Activated naive CD8-positive, alpha-beta T cell treated with anti-CD3 and anti-CD28 coated beads, Interleukin-2, amount 50 U/mL, for 24 hours (primary cell): ENCODE measurements at places on chromosomes 12 and 14.

DNA sequence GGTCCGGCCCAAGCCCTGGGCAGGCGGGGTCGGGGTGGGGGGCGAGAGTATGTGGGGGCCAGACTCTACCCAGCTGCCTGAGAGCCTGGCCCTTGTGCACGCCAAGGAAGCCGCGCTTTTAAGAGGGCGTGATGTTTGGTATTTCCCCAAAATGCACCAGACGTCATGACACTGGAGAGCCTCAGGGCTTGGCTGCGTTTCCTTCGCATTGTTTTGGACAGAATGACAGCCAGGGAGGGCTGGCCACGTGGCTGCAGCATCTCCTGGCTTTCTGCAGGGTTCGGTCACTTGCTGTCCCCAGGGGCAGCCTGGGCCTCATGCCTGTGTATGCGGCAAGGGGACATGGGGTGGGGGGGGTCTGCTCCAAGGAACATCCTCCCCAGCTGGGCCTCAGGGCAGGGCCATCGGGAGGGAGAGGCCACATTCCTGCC lies 16.1 kb upstream of the NUDT14 start:
- DNase-seq: no peak

- no peak for DNase-seq
Observed at GRCh38 chr12:65787056-65787865, 37.0 kb upstream of the HMGA2 start.

DNA sequence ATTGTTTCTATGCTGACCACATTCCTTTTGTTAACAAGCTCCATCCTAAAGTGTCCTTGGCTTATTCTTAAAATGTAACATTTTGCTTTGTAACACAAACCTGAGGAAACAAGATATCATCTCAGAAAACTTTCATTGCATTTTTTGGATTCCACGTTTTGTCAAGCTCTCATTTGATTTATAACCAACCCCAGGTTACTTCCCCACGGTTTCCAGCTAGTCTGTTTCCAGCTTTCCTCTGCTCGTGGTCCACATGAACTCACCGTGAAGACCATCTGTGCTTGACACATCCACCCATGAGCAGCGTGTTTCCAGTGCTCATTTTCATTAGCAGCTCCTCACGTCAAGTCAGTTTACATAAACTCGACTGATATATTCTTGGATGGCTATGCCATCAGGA lies 6.4 kb upstream of the NKX2-8 start:
- no peak for DNase-seq

DNA sequence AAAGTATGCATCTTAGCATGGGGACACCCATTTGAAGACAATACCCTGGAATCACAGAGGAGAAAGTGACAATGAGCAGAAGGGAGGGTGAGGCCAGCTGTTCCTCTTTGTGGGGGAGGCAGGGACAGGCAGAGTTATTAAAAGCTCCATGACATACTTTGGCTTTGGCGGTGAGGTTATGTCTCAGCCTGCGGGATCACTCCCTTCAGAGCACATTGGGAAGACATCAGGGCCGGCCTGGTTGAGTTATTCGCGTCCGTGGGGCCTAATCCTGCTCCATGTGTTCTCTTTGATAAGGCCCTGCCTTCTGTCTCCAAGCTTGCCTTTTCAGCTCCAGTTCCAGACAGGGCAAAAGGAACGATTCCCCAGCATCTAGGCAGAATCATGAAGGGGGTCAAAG lies 98.8 kb upstream of the NTF3 start:
- DNase-seq: no peak

DNA sequence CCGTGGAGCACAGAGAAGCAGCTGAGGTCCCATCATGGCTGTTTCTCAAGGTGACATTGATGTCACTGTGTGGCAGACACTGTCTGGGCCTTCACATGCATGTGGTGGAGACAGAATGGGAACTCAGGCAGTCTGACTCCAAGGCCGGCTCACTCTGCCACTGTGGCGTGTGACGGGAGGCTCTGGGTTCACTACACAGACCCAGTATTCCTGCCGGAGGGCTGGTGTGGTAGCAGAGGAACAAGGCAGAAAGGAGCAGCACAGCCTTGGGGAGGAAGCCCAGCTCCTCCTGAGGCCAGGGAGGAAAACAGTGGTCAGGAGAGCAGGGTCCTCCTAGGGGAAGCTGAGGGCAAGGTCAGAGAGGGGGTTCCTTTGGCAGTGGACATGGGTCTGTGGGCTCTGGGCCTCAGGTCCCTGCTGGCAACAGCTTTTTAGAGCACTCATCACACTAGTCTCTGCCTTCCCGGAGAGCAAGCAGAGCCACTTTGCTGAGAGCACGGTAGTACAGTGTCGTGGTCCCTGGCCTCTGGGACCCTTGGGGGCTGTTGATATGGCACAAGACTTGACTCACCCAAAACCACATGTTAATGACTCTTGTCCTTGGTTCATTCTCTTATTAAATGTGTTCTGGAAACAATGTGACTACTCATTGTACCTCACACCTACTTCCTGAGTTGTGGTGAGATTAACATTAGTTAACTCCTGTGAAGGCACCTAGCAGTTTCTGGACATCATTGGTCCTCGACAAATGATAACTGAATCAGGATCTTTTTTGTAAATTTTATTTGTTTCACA lies 21.3 kb downstream of the DCAF4 start:
- DNase-seq: peak; percentile 16

- DNase-seq: no peak
Observed at GRCh38 chr14:68000511-68000910, 180.9 kb downstream of the RAD51B start.

DNA sequence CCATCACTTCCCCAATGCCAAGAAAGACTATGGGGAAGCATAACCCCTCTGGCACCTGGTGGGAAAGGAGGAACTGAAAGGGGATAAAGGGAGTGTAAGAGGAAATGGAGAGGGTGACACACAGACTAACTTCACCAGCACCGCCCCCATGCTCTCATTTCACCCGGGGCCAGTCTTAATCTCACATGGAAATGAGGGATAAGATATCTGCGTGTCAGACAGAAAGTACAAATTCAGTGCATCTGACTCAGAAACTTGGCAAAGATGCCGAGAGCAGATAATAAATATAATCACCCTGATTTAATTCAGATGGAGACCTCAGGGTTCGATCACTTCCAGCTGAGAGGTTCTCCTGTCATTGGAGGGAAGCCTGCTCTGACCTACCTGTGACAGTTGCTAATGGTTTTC lies 191.6 kb downstream of the DUSP6 start:
- peak; percentile 44 for DNase-seq

GRCh38 chr14:50773632-50774541 lies 57.1 kb downstream of the NIN start:
- DNase-seq: peak; percentile 43

DNA sequence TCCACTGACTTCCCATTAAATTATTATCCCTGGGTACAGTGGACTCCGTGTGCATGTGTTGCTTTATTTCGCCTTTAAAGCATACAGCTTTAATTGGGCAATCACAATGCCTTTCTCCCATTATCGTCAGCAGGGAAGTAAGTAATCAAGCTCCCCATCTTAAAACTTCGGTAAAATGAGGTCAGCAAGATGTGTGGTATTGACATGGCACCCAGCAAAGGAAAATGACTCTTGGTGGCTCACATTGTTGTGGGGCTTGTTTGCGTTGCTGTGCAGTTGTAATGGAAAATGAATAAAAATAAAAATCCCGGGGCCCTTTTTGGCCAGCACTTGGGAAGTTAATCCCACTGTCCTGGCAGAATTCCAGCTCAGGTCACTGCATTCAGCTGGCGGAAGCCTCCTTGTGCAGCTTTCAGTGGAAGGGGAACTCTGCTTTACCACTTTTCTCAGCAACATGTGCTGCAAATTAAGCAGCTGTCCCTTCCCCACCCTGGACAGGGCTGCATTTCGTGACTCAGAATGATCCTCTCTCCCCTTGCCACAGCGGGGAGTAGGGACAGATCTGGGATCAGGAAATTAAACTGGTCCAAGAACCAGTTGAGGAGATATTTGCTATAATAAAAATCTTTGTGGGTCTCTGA lies 13.9 kb upstream of the ATP2A2 start:
- no peak for DNase-seq

GRCh38 chr14:85752175-85752574 lies 222.2 kb downstream of the FLRT2 start:
- no peak for DNase-seq

- no peak for DNase-seq
Observed at GRCh38 chr12:94229902-94230301, 81.5 kb downstream of the PLXNC1 start.

DNA sequence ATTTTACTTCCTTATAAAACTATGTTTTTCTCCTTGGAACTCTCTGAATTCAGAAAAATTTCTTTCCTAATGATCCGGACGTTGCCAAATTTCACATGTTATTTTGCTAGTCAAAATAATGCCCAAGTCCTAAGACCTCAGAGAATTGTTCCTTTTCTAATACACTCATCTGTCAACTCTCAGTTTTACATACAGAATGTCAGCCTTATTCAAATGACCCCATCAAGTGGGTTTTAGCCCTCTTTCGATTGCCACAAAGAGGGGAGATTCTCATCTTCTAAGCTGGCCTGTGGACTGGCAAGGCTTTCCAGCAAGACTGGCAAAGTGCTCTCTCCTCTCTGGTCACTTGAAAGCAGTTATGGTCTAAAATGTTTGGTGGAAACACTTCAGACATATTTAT lies 99.3 kb upstream of the GPHB5 start:
- DNase-seq: no peak

DNA sequence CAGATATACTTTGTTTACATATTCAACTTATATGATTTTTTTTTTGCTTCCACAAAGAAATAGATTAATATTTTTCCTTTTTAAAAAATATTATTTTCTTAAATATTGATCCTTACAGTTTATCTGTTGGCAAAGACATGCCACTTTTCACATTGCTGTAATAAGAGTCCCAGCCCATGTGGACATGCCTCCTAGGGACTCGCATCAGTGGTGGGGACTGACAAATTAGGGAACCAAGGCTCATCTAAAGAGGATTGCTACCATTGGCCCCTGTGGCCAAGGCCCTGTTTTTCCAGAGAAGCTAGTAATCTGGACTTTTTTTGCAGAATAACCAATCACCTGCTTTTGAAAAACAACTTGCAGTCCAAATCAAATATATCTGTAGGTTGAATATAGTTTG lies 27.8 kb upstream of the BMAL2 start:
- DNase-seq: no peak

DNA sequence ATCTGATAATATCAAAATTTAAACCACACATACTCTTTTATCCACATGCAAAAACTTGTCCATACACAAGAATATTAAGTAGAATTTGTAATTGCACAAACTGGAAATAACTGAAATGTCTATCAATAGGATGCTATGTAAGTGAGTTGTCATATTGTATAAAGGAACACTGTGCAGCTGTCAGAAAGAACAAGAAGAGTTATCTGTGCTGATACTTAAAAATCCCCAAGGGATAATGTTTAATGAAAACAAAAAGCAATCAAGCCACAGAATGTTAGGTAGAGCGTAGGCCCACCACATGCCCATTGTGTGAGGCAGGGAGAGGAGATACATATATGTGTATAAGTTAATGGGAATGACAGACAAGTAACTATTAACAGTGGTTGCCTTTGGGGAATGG lies 25.9 kb upstream of the HIGD1C start:
- DNase-seq: no peak

GRCh38 chr14:50362764-50363713 lies 33.6 kb downstream of the CDKL1 start:
- peak; percentile 37 for DNase-seq

DNA sequence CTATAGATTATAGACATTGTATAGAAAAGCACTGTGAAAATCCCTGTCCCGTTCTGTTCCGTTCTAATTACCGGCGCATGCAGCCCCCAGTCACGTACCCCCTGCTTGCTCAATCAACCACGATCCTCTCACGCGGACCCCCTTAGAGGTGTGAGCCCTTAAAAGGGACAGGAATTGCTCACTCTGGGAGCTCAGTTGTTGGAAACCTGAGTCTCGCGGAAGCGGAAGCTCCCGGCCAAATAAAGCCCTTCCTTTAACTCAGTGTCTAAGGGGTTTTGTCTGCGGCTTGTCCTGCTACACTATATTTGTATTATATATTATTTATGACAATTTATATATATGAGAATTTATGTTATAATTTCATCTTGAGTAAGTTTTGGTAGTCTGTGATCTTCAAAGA lies 213.6 kb upstream of the AMIGO2 start:
- no peak for DNase-seq

DNA sequence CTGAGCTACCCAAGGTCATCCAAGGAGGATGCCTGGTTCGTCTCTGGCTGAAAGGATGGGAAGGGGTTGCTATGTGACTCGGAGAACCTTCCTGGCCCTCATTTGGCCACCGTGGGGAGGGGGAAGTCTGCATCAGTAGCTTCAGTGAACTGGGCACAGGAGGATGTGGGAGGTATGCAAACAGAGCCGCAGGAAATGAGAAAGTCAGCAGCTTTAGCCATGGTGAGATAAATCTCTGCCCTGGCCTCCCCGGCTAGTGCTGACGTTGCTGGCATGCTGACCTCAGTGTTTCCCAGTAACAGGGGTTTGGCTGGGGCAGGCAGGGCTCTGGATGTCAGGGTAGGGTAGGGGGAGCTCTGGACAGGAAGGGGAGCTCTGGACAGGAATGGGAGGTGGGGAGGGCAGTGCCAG lies 2.3 kb upstream of the CEBPE start:
- DNase-seq: no peak

- peak; percentile 67 for DNase-seq
Observed at GRCh38 chr12:52873832-52874572, 25.2 kb upstream of the KRT78 start.

DNA sequence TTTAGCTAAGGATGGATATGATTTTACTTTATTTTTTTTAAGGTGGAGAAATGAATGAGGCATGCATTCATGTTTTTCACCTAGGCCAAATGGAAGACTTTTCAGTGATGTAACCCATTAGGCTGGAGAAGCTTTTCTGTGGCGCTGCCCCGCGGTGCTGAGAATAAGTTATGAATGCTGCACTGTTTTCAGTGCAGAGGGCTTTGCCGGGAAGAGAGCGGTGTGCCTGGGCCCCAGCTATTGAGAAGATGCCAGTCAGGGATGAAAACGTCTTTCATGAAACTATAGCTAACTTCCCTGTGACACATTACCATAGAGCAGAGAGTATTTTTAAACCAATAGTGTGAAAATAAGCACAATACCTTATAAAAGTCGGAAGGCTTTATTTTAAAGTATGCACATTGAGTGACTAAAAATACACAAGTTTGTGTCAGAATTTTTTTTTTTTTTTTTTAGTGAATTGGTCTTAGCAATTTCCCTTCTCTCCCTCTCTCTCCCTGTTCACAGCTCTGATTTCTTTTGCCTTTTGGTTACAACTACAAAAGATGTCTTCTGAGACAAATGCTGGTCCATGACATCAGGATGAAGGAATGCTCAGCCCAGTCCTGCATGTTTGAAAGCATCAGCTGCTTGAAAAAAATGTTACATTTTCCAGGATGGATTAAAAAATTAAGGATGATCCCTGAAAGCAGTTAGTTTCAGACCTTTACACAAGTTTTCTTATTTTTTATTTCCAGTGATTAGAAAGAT lies 48.3 kb downstream of the NPAS3 start:
- no peak for DNase-seq

- no peak for DNase-seq
Observed at GRCh38 chr14:34450958-34451357, 11.1 kb downstream of the SPTSSA start.

GRCh38 chr14:29906256-29906870 lies 21.3 kb downstream of the PRKD1 start:
- DNase-seq: no peak

GRCh38 chr12:31326736-31327659 lies 1.0 kb upstream of the SINHCAF start:
- no peak for DNase-seq
